Ascending aorta (tissue), 2 donors: ENCODE measurements at places on chromosomes 3 and 15. TPM values are rescaled to one million over a fixed set of nuclear protein-coding genes. Genes with fewer than 3 reads are reported as not detected.
A peak's percentile ranks its signal among the peaks of the same experiment; 100 is the strongest.

GRCh38 chr3:186909078-186909853 lies 21.1 kb upstream of the ST6GAL1 start:
- H3K4me3 ChIP-seq = no peak overlapping the region
- no peaks in the 10 kb centered on the region for H3K4me1 ChIP-seq
- H3K27ac ChIP-seq = no peak overlapping the region

DNA sequence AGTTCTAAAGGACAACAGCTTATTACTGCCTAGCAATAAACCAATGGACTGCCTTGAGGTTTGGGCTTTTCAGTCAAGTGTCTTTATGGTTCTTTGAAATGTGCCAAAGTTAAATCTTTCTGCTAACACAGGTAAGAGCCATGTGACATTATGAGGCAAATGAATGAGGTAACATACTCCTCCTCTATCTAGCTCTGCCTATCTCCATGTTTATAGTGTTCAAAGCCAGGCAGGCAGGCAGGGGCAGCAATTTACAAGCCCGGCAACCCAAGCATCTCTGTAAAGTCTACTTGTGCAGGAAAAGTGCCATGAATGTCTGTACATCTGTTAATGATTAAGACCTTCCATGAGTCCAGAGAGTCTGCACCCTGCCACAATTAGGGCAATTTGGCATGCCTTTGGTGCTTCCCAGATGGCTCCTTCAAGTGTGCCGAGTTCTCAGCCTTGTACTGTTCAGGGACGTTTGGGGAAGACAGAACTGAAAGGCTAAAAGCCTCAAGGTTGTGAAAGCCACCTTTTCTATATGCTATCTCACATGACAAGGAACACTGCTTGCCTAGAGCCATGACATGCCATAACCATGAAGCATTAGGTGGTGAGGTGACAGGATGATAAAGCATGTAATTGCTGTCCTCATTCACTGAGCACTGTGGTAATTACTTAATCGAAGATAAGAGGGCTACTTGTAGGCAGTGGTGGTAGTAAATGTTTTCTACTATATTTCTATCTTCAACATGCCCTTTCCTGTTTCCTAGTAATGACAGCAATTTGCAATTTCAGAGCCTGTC lies 41.4 kb upstream of the EIF1B start:
- no peak for DNase-seq
- H3K4me3 ChIP-seq = no peak overlapping the region
- no peaks in the 10 kb centered on the region for H3K36me3 ChIP-seq
- H3K27me3 ChIP-seq = no peaks in the 10 kb centered on the region
- no peak overlapping the region for H3K27ac ChIP-seq
- no peaks in the 10 kb centered on the region for H3K4me1 ChIP-seq

GRCh38 chr3:102024270-102024904 lies 175.1 kb downstream of the NFKBIZ start:
- H3K27ac ChIP-seq = peak overlapping the region; percentile 60
- H3K36me3 ChIP-seq = no peaks in the 10 kb centered on the region
- DNase-seq = no peak
- H3K4me1 ChIP-seq = no peaks in the 10 kb centered on the region

GRCh38 chr15:77224352-77224751 lies 153.4 kb upstream of the TSPAN3 start:
- H3K4me1 ChIP-seq = no peaks in the 10 kb centered on the region
- H3K27me3 ChIP-seq = no peaks in the 10 kb centered on the region
- H3K27ac ChIP-seq = no peak overlapping the region

GRCh38 chr3:46573701-46574100 lies 7.6 kb upstream of the LRRC2 start:
- no peak for DNase-seq
- H3K4me1 ChIP-seq = no peaks in the 10 kb centered on the region
- H3K27me3 ChIP-seq = peaks cover 6% of the 10 kb centered on the region

GRCh38 chr3:56459104-56459496 lies 9.2 kb downstream of the ERC2 start:
- H3K4me3 ChIP-seq = no peak overlapping the region
- H3K27ac ChIP-seq = no peak overlapping the region
- H3K4me1 ChIP-seq = no peaks in the 10 kb centered on the region
- DNase-seq = no peak

DNA sequence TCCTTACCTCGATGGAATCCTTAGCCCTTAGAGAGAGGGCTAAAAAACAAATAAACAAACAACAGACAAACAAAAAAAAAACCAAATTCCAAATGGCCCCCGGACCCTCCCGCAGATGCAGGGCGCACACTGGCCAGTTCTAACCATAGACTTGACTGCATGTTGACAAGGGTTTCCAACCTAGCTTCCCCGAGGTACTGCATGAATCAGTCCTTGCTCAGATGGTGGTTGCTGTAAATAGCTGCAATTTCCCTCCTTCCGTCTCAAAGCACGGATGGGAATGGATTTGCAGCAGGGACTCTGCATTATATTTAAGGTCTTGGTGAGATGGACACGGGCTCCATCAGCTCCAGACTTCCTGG lies 162.8 kb downstream of the CD47 start:
- H3K27me3 ChIP-seq = no peaks in the 10 kb centered on the region
- no peak overlapping the region for H3K27ac ChIP-seq
- H3K4me3 ChIP-seq = peak overlapping the region; percentile 75
- DNase-seq = no peak
- H3K4me1 ChIP-seq = no peaks in the 10 kb centered on the region
- no peaks in the 10 kb centered on the region for H3K36me3 ChIP-seq

The KATNBL1 gene
- total RNA-seq = 34.3 TPM

DNA sequence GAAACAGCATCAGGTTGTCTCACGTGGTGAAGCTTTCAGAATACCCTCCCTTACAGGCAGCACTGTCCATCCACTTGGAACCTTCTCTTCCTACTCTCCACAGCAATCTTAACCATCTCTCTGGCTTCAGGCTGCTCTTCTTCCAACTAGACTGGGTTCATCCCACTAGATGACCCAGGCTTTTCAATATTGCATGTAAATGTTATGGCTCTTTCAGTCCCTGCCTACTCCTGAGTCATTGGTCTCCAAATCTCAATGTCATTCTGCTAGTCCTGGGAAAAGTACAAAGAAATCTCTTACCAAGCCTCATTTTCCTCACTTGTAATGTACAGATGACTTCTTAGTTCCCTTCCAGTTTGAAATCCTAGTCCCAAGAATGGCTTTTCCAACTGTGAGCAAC lies 109.7 kb upstream of the CTNNB1 start:
- no peaks in the 10 kb centered on the region for H3K4me1 ChIP-seq
- DNase-seq = no peak

DNA sequence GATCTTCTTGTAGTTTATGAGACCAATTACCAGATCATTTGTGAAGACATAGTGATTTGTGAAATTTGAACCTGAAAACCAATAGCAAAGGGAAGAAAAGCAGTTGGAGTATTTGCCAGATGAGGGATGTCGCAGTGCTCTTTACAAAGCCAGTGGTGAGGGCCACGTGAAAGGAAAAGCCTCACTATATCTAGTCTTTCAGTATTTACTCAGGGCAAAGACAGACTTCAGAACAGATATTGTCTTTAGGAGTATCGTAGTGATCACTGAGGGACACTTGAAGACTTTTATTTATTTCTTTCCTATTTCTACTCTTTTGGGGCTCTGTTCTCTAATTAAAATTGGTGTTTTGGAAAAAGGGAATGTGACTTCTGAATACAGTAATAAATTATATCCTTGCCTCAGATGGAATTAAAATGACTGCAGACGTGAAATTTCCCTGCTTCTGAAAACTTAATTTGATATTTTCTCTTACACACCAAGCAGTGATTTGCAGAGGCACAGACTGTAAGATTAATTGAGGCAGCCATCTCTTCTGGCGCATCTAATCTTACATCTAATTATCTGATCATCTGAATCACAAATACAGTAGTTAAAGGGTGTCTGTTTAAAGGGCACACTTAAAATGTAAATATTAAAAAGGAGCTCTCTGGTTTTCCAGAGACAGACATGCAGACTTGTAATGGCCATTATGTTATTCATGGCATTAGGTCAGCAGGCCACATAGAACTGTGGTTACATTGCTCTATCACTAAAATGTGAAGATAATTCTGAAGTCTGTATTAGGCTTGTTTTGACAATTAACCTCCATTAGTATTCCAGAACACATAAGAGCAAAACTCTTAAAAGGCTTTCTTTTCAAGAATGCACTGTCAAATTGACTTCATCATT lies 193.0 kb upstream of the GOLIM4 start:
- no peak overlapping the region for H3K27ac ChIP-seq
- no peak overlapping the region for H3K4me3 ChIP-seq
- DNase-seq = no peak

The MORC1 gene
- not detected for total RNA-seq

The ARHGAP11A gene
- not detected for total RNA-seq

GRCh38 chr3:166764698-166765318 lies 615.3 kb downstream of the ZBBX start:
- no peak for DNase-seq
- no peaks in the 10 kb centered on the region for H3K4me1 ChIP-seq
- H3K27ac ChIP-seq = no peak overlapping the region
- no peaks in the 10 kb centered on the region for H3K27me3 ChIP-seq
- no peak overlapping the region for H3K4me3 ChIP-seq
- no peaks in the 10 kb centered on the region for H3K36me3 ChIP-seq

The DAZL gene
- total RNA-seq = not detected

- no peaks in the 10 kb centered on the region for H3K4me1 ChIP-seq
- no peak overlapping the region for H3K4me3 ChIP-seq
- no peak overlapping the region for H3K27ac ChIP-seq
- H3K36me3 ChIP-seq = no peaks in the 10 kb centered on the region
Measured at GRCh38 chr3:15936312-15936711, 138.5 kb upstream of the ANKRD28 start.

- H3K36me3 ChIP-seq = no peaks in the 10 kb centered on the region
- no peak for DNase-seq
- no peak overlapping the region for H3K4me3 ChIP-seq
Measured at GRCh38 chr15:39820050-39820602, 37.5 kb upstream of the FSIP1 start.

DNA sequence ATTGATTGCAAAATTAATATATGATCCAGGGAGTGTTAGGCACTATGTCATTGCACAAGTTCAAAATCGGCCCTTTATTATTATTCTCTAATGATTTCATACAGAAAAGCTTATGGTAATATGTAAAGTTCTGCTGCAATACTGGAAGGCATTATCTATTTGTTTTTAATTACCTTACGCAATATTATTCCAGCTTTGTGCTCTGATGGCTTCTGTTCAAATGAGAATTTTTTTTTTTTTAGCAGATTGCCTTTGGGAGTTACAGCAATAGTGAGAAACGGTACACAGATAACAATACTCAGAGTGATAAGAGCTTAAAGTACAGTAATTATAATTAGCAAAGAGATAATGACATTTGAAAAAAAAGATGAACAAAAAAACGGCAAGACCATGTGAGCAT lies 602.2 kb upstream of the ALCAM start:
- no peaks in the 10 kb centered on the region for H3K27me3 ChIP-seq
- H3K4me1 ChIP-seq = no peaks in the 10 kb centered on the region
- no peaks in the 10 kb centered on the region for H3K36me3 ChIP-seq
- H3K4me3 ChIP-seq = no peak overlapping the region

DNA sequence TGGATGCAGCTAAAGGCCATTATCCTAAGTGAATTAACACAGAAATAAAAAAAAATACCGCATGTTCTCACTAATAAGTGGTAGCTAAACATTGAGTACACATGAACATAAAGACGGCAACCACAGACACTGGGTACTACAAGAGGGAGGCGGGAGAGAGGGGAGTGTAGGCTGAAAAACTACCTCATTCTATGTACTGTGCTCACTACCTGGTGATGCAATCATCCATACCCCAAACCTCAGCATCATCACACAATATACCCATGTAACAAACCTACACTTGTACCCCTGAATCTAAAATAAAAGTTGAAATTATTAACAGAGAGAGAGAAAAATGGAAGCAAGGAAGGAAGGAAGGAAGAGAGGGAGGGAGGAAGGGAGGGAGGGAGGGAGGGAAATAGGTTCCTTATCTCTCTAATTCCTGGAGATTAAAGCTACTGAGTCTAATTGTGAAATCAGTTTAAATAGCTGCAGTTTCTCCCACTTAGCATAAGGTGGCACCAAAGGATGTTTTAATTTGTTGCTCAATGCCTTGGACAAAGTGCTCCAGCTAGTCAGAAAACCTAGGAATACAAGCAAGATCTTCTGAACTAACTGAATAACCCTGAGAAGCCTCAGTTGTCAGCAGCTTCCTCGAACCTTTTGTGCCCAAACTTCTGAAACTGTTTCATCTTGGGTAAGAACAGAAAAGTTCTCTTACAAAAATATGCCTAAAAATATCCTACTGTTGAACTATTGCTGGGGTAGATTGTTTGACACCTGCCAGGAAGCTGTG lies 79.4 kb upstream of the ATP11B start:
- H3K4me1 ChIP-seq = no peaks in the 10 kb centered on the region
- H3K36me3 ChIP-seq = no peaks in the 10 kb centered on the region
- no peak overlapping the region for H3K27ac ChIP-seq
- H3K4me3 ChIP-seq = no peak overlapping the region
- no peak for DNase-seq

DNA sequence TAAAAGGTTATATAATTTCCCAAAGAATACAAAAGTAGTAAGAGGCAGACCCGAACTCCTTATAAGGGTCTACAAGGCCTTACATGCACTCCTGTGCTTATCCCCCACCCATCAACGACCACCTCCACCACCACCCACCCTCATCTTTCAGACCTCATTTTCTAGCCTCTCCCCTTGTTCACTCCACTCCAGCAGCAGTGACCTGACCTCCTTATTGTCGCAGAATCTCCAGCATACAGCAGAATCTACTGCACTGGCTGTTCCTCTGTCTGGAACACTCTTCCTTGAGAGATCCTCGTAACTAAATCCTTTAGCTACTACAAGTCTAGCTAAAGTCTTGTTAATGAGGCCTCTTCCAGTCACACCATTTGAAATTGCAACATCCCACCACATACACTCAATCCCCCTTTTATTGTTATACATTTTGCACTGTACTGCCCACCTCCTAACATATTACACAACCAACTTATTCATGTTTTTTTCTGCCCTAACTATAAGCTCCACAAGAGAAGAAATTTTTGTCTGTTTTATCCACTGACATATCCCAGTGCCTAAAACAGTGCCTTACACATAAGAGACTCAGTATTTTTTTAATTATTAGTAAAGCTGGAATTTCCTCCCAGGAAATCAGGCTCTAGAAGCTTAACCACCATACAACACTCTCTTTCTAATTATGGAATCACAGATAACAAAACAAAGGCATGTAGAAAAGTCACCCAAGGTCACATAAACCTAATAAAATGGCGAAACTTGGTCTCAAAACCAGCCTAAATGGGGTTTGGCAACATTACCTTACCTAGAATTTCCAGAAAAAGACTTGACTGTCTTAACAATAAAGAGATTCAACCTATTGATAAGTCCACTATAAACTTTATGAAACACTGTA lies 40.2 kb downstream of the ZNF148 start:
- no peaks in the 10 kb centered on the region for H3K36me3 ChIP-seq
- H3K4me3 ChIP-seq = no peak overlapping the region
- H3K27ac ChIP-seq = no peak overlapping the region
- peaks cover 9% of the 10 kb centered on the region for H3K4me1 ChIP-seq
- H3K27me3 ChIP-seq = no peaks in the 10 kb centered on the region
- no peak for DNase-seq

DNA sequence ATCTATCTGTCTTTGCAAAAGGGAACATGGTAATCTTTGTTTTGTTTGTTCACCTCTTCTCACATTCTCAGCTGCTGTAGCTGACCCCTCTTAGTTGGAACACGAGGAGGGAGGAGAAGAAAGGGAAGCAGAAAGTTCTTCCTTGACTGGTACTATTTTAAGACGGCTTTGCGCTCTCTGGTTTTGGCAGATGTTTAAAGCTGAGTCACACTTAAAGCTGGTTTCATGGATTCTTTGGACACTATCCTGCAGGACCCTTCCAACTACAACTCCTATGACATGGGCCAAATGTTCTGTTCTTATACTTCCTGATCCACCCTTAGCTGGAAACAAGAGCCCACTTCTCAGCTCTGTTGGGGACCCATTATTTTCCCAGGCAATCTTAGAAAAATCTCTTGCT lies 40.6 kb upstream of the FXR1 start:
- no peak overlapping the region for H3K4me3 ChIP-seq
- H3K4me1 ChIP-seq = peaks cover 13% of the 10 kb centered on the region
- no peaks in the 10 kb centered on the region for H3K27me3 ChIP-seq
- no peaks in the 10 kb centered on the region for H3K36me3 ChIP-seq
- DNase-seq = no peak
